Cortex of kidney (tissue), 1 donor: ENCODE measurements at places on chromosomes 2 and 18.

- no peak for DNase-seq
These were observed 16.9 kb upstream of the VPS54 start for GRCh38 chr2:64036034-64036705.

- no peak for DNase-seq
These were observed 90.5 kb downstream of the USP40 start for GRCh38 chr2:233476063-233476410.

GRCh38 chr2:40225670-40226210 lies 226.2 kb downstream of the SLC8A1 start:
- no peak for DNase-seq

GRCh38 chr2:223811757-223812156 lies 25.6 kb downstream of the AP1S3 start:
- no peak for DNase-seq

- DNase-seq = no peak
These were observed 1.3 kb downstream of the CCDC68 start for GRCh38 chr18:54957996-54958395.

DNA sequence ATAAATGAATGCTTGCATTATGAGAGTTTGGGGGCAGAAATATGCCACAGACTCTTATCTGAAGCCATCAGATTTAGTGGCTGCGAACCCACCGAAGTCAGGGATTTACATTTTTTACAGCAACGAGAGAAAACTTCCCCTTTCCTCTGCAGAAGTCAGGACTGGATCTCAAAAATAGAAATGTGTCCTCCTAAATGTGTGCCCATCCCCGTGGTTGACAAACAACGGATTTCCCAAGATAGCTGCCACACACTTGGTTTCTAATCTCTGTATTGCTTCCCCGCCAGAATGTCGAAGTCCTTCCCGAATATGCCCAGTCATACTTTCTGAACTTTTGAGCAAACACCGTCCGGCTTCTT lies 879 bp upstream of the ADAM23 start:
- DNase-seq = no peak

GRCh38 chr2:132034646-132035045 lies 127.1 kb downstream of the ANKRD30BL start:
- DNase-seq = no peak

DNA sequence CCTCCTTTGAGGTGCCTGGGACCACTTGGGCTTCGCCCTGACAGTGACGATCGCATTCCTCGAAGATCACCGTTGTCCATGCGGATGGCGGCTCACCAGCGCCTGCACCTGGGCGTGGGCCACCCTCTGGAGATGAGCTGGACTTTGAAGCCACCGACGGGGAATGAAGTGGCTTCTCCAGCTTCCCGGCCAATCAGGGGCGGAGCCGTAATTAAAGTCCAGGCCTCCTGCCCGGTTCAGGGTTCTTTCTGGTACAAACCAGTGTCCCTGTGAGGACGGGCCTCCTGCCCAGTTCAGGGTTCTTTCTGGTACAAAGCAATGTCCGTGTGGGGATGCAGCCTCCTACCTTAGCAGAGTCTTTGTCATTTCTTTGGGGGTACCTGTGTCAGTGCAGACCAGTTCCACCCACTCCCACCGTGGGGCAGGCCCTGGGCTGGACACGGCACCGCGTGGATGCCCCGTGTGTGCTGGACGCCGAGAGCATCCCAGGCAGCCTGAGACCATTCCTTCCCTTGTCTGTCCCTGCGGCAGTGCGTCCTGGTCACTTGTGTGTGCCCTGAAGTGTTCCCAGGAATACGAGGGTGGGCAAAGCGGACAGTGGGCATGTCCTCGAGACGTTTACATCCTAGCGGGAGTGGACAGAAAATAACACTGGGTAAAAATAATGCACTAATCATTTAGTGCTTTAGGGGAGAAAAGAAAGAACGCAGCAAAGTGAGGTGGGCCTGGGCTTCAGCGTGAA lies 55.0 kb downstream of the KCNG2 start:
- no peak for DNase-seq

- DNase-seq = no peak
These were observed 1.9 kb downstream of the CYP26B1 start for GRCh38 chr2:72145658-72146329.

DNA sequence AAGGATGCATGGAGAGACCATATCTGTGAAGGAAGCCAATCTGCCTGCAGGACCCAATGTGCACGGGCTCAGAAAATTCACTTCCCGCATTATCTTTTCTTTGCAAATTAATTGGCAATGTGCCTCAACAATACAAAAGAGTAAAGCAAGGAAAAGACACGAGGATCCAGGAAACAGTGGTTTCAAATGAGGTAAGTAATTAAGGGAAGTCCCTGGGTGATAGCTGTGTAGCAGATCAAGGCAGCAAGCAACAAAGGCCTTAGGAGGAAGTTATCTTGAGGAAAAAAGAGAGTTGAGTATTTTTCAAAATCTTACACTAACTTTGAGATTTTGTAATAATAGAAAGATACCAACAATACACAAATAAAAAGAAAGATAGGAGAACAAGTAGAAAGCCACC lies 44.3 kb upstream of the TGIF1 start:
- DNase-seq = no peak

DNA sequence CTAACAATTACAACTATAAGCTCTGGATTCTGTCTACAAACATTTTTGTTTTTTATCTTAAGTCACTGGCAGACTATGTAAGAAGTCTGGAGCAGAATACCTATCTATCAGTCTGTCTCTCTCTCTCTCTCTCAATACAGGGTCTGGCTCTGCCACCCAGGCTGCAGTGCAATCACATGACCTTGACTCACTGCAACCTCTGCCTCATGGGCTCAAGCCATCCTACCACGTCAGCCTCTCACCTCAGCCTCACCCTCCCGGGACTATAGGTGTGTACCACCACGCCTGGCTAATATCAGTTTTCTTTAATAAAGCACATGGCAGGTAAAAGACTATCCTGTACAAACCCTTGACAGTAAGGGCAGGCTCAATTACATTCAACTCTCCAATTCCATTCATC lies 96.9 kb downstream of the OSBPL1A start:
- DNase-seq = no peak

- no peak for DNase-seq
These were observed 692.2 kb upstream of the KLHL29 start for GRCh38 chr2:22692746-22693145.

DNA sequence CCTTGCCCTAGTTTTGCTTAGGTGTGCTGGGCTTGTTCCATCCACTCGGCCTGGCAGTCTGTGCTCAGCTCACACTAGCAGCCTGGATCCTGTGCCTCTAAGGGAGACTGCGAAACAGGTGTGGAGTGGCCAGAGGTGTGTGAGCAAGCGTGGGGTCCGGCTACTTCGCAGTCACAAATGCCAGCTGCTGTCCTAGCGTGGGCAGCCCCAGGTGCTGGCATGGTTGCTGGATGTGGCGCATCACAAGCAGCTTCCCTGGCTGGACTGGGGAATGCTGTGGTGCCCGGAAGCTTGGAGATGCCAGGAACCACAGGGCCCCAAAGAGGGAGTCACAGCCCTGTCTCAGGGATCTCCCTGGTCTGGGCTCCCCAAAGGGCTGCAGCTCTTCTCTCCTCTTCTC lies 119.0 kb upstream of the TMEFF2 start:
- DNase-seq = no peak

DNA sequence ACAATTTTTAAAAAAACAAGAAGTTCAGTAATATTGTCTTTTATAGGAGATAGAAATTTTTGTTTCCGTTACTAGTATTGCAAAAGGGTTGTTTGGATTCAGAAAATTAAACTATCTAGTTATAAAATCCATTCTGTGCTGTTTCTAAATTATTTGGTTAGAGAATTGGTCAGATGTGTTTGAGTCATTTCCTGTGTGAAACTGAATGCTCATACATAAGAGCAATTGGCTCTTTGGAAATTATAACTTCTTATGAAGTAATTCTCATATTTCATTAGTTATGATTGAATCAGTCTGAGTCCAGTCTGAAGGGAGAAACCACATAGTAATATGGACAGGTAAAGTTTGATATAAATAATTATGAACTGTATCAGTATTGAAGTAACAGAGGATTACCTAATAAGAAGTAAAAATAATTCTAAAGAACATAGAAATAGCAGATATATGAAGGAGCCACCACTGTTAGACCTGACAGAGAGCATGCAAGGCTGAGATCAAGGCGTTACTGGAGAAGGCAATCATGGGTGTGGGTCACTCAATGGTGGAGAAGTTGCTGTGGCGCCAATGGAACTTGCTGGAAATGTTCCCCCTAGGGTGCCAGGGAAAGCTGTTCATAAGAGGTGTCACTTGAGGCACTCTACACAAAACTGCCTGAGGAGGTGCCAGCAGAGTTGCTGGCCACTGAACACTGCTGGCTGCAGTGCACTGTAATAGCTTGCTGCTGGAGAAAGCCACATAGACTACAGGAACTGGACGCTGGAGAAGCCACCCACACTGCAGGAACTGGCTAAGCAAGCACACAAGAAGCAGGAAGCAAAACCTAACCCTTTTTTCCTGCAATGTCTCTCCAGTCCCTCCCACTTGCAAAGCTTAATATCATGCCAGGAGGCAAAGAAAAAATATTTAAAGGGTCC lies 18.0 kb upstream of the FAP start:
- DNase-seq = no peak

- no peak for DNase-seq
These were observed 41.4 kb downstream of the STARD6 start for GRCh38 chr18:54316071-54316820.

DNA sequence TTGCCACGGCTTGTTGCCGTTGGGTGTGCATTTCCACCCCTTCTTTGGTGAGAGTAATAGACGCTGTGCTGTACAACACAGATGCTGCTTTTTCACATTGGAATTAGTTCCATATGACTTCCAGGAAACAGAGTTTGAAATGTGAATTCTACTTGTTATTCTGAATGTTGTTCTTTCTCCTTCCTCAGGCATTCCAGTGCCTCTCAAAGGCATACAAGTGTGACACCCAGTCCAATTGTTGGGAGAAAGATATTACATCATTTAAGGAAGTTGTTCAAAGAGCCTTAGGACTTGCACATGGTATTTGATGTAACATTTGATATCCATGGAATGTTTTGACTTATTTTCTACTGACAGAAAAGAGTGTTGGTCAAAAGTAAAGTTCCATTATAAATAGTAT lies 134.4 kb upstream of the LTBP1 start:
- DNase-seq = no peak

GRCh38 chr2:228344531-228344930 lies 163.0 kb upstream of the SPHKAP start:
- DNase-seq = no peak

- DNase-seq = no peak
These were observed 86.2 kb downstream of the HNRNPLL start for GRCh38 chr2:38516526-38516925.

DNA sequence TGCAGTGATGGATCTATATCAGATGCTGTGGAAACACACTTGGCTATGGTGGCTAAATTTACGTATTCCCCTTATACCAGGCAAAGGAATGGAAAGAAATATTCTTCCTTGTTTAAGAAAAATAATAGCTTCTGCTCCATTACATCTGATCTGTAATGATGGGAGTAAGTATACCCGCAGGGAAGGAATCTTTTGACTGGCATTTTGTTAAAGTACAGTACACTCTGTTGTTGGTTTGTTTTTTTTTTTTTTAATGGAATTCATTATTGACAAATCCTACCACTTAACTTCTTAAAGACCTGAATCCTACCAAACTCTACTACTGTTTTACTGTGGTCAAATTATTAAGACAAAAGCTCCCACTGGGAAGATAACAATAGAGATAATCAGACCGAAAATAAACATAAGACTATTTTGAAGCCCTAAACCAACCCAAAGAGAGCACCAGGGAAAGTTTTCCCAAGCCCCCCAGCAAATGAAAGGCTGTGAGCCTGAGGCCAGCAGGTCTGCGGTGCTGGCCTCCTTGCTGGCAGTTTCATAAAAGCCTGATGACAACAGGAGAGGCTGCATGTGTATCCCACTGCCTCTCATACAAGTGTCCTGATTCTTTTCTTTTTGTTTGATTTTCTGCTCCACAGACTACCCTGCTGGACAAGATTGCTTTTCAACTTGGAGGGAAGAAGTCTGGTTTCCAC lies 101.0 kb downstream of the SLC25A12 start:
- no peak for DNase-seq

GRCh38 chr18:78496079-78496478 lies 483.5 kb upstream of the SALL3 start:
- no peak for DNase-seq

DNA sequence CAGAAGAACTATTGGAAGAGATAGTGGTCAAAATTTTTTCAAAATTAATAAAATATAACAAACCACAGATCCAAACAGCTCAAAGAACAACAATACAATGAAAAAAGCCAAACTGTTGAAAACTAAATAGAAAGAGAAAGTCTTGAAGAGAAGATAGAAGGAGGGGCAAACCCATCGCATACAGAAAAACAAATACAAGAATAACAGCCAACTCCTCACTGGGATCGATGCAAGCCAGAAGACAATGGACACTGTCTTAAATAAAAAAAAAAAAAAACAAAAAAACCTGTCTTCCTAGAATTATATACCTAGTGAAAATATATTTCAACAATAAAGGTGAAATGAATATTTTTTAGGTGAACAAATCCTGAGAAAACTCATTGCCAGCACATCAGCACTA lies 34.1 kb upstream of the ARHGAP25 start:
- no peak for DNase-seq

GRCh38 chr18:45954070-45954934 lies 12.8 kb downstream of the EPG5 start:
- no peak for DNase-seq

DNA sequence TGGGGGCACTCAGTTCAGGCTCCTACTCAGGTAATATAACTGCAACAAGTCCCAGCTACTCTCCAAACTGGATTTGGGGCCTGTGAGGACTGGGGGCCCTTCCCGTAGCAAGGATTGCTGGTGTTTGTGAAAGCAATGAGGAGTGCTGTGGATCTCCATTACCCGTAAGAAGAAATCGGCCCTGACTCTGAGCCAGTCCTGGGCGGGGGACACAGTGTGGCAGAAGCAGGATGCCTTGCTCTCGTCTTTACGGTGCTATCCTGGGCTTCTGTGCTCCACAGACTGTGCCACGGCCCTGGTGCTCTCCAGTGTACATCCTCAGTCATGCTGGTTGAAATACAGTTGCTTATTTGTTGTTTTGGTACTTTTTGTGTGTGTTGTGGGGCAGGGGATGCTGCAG lies 172.9 kb downstream of the NDUFA10 start:
- no peak for DNase-seq

DNA sequence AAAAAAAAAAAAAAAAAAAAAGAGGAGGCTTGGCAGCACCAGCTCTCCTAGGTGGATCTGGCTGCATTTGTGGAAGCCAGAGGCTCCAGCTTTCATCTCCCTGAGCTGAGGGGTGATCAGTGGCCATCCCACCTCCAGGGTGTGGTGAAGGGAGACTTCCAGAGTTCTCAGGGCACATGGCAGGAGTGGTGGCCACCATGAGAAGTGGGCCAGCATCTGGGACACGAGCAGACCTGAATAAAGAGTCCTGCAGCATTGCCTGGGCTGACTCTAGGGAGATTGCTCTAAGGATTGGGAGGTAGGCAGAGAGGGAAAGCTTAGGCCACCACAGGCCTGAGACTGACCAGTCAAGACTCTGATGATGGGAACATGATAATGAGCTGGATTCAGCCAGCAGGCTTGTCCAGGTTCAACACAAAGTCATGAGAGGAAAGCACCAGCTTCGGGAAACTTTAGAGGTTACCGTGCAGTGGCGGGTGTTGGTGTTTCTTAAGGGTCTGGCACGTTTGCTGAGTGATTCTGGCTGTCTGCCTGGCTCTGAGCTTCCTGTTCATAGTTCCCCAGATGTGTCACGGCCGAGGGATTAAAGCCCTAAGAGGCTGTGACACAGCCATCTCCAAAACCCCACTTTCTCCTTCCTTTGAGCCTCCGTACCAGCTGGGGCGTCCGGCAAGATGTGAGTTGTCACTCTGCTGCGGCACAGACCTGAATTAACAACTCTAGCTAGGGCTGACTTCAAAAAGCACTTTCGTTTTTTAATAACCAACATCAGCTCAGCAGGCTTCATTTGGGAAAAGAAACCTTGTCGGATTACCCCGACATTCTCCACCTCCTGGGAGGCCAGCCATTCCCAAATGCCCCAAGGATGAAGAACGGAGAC lies 38.3 kb upstream of the IL1R1 start:
- DNase-seq = no peak
